ENCODE measurements at places on chromosomes 12 and 14.

DNA sequence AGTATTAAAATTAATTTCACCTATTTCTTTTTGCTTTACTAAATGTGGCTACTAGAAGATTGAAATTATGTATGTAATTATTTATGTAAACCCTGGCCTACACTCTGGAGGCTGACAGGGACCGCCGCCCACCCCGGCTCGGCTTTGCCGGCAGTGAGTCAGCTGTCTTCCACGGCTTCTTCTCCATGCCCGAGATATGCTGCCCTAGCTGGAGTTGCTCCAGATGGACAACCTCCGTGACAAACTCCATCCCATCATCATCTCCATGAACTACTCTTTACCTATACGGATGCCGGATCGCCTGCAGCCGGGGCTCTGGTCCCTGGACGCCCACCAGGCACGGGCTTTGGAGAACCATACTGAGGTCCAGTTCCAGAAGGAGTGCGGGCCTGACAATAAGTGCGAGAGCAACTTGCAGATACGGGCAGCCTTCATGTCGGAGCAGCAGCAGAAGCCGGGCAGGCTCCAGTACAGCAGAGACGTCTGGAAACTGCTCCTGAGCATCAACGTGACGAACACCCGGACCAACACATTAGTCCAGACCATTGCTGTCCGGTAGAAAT, 86.9 kb upstream of the NID2 start:
- DNase-seq = no peak

GRCh38 chr12:77167801-77168200, 102.4 kb upstream of the E2F7 start:
- no peak for DNase-seq

- no peak for DNase-seq
Observed at GRCh38 chr12:49232940-49233841, 31.7 kb upstream of the TUBA1C start.

DNA sequence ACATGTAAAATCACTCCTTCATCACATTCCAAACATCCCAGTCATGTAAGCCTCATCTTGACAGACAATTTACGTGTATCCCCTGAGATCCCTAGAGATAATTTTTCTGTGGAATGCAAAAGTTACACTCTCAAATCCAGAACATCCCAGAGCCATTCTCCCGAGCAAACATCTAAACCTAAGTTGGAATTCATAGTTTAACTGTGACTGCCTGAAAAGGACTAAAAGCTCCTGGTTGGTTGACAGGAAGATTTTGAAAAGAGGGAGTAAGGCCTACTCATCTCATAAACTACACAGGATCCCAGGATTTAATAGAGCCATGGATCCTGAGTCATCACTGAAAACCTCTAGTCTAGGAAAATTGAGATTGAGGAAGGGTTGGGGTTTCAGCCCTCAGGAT, 123.6 kb downstream of the SCN8A start:
- peak; percentile 54 for DNase-seq

DNA sequence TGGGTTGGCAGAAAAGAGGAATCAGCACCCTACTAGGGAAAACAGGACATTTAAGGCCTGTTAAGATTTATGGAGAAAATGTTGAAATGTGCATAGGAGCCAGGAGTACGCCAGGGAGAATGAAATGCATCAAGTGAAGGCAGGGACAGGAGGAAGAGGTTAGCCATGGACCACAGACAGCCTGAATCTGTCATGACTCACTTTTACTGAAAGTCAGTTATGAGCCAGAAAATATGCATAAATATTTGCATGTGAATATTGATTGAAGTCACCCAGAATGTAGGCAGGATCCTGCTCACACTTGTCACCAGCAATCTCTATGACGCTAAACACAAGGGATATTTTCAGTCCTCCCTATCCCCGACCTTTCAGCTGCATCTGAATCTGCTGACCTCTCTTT, 25.1 kb upstream of the CDK17 start:
- DNase-seq = peak; percentile 97

DNA sequence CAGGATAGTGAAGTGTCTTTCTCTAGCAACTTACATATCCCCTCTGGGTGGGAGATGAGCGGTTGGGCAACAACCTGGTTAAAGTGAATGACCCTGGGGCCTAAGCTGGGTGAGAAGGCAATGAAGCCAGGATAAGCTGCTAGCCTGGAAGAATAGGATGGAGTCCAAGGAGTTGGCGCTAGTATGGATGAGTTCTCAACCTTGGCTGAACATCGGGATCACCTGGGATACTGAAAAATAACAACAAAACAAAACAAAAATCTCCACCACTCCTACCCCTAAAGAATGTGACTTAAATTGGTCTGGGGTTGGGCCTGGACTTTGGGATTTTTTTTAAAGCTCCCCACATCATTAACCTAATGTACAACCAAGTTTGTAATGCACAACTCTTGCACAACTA, 4.8 kb upstream of the RPS6KA5 start:
- DNase-seq = no peak

DNA sequence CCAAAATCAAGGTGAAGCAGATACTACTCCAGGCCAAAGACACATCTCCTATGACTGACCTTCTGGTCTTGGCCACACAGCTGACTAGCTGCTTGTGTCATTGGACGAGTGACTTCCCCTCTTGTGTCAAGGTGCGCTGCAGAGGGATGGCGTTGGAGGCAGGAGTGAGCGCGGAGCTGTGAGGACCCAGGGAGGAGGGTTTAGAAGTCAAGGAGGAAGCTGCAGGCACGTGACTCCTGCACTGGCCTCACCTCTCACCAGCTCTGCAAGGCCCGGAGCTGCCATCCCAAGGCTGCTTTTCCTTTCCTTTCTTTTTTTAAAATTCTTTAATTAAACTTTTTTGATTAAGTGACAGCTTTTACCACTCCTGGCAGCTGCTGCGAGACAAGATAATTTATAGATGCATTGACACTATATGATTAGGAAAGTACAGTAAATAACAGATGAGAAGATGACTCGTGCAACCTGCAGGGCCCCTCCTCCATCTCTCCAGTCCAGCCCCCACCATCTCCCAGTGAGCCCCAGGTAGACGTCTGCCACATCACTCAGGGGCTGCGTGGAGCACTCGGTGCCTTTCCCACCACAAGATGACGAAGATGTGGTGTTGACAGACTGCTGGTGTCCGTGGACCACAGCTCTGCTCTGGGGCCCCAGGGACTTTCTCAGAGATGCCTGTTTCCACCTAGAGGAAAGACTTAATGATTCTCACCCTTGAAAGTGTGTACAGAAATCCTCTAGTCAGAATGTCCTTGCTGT, 350.6 kb downstream of the CACNA1C start:
- no peak for DNase-seq

DNA sequence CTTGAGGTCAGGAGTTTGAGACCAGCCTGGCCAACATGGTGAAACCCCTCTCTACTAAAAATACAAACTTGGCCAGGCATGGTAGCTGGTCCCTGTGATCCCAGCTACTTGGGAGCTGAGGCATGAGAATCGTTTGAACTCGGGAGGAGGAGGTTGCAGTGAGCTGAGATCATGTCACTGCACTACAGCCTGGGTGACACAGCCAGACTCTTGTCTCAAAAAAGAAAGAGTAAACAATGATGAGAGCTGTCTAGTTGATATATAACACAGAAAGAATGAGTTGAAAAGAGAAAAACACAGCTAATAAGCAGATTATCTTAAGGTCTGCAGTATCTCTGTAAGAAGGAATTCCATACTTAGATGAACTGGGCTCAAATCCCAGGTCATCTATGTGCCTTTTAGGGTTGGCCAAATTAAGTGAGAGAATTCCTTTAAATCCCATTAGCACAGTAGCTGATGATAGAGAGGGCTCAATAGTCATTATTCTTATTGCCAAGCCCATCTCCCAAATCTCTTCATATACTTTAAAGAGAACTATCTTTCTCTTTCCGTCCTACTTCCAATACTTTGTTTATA, 31.1 kb upstream of the STRAP start:
- no peak for DNase-seq

DNA sequence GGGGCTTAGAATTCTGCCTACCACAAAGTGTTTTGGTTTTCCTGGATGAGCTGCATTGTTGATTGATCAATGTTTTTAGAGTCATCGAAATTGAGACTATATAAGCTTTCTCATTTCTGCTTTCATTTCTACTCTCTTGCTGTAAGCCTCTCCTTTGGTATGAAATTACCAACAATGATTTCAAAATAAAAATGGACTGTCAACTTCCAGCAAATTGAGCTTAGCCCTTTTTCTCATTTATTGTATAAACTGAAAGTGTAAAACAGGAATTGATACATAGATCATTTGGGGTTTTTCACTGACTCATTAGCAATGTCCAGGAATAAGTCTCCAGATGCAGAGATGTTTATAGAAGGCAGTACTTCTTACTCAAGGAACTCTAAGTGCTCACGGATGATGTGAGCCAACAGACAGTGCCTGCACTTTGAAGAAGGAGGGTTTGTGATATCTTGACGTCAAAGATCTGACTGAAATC, 20.0 kb upstream of the PCNX1 start:
- no peak for DNase-seq

- DNase-seq = no peak
Observed at GRCh38 chr14:57066887-57067513, 201.7 kb downstream of the EXOC5 start.

DNA sequence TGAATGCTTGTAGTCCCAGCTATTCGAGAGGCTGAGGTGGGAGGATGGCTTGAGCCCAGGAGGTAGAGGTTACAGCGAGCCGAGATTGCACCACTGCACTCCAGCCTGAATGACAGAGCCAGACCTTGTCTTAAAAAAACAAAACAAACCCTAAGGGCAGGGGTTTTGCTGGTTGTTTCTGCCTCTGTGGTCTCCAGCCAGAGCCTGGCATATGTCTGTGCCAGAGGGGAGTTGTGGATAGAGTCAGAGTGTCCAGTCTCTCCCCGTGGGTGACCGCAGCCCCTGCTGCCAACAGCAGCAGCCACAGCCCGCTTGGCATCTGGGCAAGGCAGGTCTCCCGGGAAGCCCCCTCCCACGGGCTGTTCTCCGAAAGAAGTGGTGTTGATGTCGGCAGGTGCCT, 37.6 kb downstream of the MVK start:
- DNase-seq = no peak

DNA sequence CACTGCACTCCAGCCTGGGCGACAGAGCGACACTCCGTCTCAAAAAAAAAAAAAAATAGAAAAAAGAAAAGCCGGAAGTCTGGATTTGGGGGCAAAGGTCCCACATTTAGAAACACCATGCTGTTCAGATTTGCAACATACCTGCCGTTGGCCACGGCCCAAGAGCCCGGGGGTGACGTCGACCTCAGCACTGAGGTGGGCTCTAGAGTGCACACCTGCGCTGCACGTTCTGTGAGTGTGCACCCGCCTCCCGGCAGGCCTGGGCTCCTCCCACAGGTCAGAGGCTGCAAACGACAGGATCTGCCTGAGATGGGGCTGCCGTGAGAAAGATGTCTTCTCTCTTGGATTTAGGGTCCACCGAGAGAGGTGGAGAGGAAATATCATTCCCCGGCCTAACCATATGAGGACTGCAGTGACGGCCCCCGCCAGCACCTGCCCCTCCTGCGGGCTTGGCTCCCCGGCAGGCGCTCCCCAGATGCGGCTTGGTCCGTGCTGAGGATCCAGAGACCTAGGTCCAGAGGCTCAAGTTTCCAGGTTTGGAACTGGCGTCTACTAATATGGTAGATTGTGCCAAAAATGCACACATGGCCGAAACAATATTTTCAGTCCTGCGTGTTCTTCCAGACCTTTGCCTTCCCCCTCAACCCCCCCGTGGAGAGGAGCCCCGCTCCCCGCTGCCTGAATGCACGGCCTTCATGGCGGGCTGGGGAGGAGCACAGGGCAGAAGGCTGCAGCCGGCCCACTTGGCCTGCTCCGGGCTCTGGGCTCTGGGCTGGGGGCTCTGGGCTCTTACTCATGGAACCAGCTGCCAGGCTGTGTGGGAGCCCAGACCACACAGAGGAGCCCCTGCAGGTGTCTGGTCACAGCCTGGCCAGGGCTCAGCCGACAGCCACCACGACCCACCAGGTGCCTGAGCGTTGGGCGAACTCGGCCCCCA, 58.8 kb upstream of the FBRSL1 start:
- DNase-seq = no peak

GRCh38 chr14:100098171-100098570, 32.9 kb downstream of the EVL start:
- DNase-seq = no peak

- DNase-seq = no peak
Observed at GRCh38 chr14:100528962-100529560, 58.2 kb downstream of the BEGAIN start.

DNA sequence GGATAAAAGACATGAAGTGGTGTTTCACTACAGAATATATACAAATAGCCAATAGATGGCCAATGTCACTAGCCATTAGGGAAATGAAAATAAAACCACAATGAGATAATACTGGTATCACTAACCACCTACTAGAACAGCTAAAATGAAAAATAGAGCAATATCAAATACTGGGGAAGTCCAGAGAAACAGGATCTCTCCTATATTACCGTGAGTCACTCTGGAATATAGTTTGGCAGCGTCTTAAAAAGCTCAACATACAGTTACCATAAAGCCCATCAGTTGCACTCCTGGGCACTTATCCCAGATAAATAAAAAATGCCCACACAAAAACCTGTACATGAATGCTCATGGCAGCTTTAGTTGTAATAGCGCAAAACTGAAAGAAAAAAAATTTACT, 101.7 kb downstream of the TMTC1 start:
- DNase-seq = no peak

DNA sequence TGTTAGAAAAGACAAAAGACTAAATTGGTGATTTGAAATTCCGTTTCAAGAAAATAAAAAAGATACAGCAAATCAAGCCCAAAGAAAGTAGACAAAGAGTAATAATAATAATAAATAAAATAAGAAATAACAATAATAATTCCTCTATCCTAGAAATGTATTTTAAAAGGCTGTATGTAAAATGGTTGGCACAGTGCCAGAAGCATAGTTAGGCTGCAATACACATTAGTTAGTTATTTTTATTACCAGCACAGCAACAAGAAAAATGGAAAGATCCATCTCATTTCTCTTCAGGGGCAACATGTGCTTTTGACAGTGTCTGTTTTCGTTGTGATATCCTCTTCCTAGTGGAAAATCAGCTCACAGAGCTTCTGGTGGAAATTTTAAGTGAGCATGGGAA, 174.1 kb upstream of the TMTC1 start:
- DNase-seq = no peak

GRCh38 chr12:64733857-64734256, 25.3 kb downstream of the GNS start:
- DNase-seq = no peak

GRCh38 chr12:32535288-32535999, 136.1 kb downstream of the FGD4 start:
- no peak for DNase-seq

- DNase-seq = no peak
Observed at GRCh38 chr12:131980263-131980662, 30.5 kb downstream of the EP400 start.
